H9 (cell line): ENCODE measurements at places on chromosomes 1 and 21.

GRCh38 chr1:214006845-214007244 lies 19.1 kb downstream of the PROX1 start:
- DNase-seq, result no peak

- DNase-seq, result peak; percentile 79
These were observed at the start of gene HLCS for GRCh38 chr21:36966066-36966820. Gene HLCS (minus strand): TSS chr21:36966669. CDS start chr21:36966638, 31 bp downstream.

DNA sequence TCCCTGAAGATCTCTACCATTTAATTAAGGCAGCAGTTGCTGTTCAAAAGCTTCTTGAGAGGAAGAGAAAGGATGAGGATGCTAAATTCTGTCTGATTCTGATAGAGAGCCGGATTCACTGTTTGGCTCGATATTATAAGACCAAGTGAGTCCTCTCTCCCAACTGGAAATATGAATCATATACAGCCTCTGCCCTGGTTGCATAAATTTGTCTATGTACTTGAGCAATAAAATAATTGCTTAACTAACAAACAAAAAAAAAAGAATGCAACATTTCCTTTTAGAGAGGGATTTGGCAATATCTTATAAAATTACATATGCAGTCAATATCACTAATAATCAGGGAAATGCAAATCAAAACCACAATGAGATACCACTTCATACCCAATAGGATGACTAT lies 26.8 kb downstream of the ALDH9A1 start:
- no peak for DNase-seq

DNA sequence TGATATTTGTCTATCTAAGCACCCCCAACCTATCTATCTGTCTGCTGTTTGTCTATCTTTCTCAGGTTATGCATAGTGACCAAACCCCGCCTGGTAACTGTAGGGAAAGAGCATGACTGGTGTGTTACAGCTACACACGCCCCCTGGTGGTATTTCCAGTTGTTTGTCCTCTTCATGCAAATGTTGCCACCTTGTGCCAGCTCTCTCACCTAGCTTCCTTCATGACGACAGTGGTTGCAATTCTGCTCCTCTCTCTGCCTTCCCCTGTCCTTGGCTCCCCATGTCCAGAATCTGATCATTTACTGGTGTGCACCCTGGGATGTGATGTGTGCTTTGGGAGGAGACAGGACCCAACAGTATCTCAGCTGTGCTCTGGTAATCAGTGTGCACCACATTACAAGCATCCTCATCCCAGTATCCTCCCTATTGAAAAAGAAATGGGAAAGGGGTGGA lies 8.1 kb upstream of the INKA2 start:
- peak; percentile 80 for DNase-seq

DNA sequence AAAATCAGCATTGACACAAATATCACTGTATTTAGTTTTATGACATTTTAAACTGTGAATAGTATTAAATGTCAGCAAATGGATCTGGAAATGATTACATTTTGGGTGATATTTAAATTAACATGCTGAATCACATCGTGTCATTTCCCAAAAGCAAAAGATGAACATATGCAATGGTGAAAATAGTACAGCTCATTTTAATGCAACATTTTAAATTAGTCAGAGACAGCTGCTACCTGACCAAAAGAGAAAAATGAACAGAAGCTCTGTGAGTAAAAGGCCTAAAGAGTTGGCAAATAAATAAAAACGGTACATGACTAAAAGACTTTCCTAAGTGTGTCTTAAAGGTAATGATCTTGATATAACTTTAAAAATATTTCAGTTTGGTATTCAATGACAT lies 86.0 kb upstream of the GNG4 start:
- no peak for DNase-seq

GRCh38 chr1:212782422-212783154 lies 9.0 kb downstream of the NSL1 start:
- DNase-seq, result no peak

GRCh38 chr1:54317084-54317483 lies 89.1 kb downstream of the SSBP3 start:
- DNase-seq, result no peak

GRCh38 chr1:186569856-186570255 lies 108.9 kb upstream of the PDC start:
- DNase-seq, result no peak

- peak; percentile 68 for DNase-seq
These were observed at the start of gene ABCG1 for GRCh38 chr21:42218836-42219605. Gene ABCG1 (plus strand): TSS chr21:42219140. CDS start chr21:42219263, 123 bp downstream.

DNA sequence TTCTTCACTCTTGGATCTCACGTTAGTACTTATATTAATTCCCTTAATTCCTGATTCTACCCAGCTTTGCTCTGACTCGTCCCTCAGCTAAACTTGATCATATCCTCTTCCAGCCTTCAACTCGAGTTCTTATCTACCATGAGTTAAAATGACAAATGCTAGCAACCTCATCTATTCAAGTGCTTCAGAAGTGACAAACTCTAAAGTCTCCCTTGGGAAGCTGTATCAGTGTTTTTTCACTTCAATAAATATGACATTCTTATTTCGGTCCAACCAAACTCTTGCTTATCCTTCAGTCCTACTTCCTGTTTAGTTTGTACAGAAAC lies 75.3 kb downstream of the FOXJ3 start:
- no peak for DNase-seq

GRCh38 chr1:217095050-217095622 lies 371.9 kb upstream of the ESRRG start:
- no peak for DNase-seq

DNA sequence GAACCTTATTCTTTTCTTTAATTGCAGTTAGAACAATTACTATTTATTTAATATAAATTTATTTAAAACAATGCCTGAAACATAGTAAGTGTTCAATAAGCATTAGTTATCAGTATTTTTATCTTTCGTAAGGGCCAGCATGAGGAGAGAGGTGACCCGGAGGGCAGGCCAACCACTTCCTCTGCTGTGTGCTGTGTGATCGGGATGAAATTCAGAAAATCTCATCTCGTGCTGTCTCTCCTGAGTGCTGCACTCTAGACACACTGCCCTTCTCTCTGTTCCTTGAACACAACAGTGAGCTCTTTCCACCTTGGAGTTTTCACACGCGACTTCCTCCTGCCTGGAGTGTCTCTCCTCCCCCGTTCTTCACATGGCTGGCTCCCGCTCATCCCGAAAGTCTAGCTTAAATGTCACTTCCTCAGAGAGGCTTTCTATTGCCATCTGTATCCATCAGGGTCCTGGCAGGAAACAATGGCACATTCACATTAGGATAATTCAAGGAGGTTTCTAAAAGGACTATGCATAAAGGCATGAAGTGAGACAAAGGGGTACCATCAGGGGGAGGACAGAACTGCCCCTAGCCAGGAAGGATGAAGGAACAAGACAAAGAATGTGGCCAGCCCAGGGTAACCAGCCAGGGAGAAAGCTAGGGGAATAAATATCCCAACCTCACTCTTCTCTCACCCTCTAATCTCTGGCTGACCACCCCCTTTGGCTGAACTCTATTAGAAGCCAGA lies 142.6 kb upstream of the GJB5 start:
- no peak for DNase-seq

- DNase-seq, result no peak
These were observed 101.3 kb downstream of the PLPPR4 start for GRCh38 chr1:99365545-99365944.

DNA sequence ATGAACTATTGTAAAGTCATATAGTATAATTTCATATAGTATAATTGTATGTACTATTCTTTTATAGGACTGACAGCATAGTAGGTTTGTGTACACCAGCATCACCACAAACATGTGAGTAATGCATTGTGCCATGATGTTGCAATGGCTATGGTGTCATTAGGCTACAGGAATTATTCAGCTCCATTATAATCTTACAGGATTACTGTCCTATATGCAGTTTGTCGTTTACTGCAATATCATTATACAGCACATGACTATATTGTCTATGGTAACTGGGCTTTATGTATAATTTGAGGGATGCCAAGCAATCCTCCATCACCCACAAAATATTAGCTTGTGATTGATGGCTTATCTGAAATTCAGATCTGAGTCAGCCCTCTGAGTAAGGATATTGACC lies 54.2 kb upstream of the PBX1 start:
- DNase-seq, result no peak

DNA sequence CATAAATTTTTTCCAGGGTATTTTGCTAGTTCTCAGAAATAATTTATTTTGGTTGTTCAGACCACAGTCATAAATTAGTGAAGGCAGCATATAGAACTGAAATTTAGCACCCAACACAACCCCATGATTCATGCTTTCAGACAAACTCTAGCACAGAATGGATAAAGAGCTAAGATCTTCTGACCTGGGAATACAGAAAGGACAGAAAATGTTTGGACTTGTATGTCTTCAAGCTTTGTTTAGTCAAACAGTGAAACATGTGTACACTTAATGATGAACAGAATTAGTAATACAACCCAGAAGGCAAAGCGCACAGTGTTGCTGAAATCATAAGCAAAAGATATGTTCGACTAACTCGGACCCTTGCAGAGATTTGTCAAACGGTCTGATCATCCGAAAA lies 205.6 kb downstream of the APP start:
- DNase-seq, result no peak

DNA sequence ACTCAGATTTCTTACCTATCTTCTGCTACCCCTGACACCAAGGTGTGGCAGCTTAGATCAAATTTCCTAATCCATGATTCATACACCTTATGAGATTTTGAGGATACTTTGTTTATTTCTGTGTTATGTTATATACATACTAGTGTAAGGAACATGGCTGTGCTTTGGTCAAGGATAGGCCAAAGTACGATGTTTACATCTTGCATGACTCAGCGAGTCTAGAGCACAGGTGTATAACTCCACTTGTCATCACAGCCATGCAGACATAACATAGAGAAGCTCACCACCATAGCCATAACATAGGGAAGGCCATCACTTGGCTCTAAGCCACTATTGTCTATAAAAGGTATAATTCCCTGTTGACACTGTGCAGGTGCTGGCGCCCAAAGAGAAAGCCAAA lies 61.2 kb downstream of the GBP6 start:
- no peak for DNase-seq

DNA sequence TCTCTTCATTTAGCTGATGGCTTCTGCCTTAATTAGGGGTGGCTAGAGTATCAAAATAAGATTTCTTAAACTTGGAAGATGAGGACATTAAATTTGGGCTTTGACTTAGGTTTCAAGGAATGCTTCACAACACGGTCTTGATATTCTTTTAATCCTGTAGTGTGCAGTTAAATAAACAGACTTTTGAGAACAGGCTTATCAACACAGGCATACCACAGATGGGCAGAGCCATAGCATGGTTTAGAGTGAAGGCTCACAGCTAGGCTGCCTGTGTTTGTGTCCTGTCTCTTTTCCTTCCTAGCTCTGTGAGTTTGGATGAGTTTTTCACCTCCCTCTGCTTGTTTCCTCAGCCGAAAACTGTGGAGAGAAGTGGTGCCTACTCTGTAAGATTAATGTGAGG lies 102.3 kb upstream of the IPO9 start:
- no peak for DNase-seq

GRCh38 chr1:40067023-40067422 lies 26.5 kb downstream of the CAP1 start:
- DNase-seq, result no peak

DNA sequence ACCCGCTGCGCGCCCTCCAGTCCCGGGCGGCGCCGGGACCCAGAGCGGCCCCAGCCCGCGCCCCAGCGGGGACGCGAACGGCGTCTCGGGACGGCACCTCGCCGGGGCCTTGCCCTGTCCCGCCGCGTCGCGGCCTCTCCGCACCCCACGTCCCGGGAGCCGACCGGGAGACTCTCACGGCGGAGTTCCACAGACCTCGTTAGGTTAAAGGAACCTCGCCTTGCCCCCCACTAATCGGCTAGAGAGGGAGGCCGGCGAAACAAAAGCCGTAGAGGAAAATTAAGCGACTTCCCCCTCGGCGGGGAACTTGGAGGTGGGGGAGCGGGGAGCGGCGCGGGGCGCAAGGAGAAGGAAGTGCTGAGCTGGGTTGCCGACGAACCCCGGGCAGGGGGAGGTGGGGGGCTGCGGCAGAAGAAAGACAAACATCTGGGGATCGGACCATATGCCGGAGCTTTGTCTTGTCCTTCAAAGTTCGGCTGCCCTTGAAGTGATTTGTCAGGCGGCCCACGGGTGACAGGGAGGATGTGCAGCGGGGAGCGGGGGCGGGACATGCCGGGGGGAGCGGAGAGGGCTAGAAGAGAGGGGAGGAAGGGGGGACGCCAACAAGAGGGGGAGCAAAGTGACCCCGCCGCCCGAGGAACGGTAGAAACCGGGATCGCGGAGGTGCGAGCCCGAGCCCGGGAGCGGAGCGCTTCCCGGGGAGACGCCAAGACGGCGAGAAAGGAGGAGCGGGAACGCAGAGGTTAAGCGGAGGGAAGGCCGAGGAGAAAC lies 120.0 kb upstream of the RRP15 start:
- peak; percentile 65 for DNase-seq

GRCh38 chr1:210332233-210332632 lies 3.5 kb downstream of the HHAT start:
- DNase-seq, result no peak

- no peak for DNase-seq
These were observed 12.6 kb downstream of the S100A11 start for GRCh38 chr1:152024223-152024622.

DNA sequence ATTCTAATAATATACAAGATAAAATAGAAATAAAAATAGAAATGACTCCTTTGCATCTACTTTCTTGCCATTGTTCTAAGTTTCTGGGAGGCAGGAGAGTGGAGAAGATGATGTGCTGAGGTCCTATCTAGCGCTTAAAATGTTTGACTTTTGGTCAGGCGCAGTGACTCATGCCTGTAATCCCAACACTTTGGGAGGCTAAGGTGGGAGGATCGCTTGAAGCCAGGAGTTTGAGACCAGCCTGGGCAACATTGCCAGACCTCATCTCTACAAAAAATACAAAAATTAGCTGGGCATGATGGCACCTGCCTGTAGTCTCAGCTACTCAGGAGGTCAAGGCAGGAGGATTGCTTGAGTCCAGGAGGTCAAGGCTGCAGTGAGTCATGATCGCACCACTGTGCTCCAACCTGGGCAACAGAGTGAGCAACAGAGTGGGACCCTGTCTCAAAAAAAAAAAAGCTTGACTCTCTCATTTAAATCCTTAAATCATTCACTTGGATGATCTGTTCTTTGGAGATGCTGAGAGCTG lies 24.2 kb upstream of the SLC45A1 start:
- no peak for DNase-seq

DNA sequence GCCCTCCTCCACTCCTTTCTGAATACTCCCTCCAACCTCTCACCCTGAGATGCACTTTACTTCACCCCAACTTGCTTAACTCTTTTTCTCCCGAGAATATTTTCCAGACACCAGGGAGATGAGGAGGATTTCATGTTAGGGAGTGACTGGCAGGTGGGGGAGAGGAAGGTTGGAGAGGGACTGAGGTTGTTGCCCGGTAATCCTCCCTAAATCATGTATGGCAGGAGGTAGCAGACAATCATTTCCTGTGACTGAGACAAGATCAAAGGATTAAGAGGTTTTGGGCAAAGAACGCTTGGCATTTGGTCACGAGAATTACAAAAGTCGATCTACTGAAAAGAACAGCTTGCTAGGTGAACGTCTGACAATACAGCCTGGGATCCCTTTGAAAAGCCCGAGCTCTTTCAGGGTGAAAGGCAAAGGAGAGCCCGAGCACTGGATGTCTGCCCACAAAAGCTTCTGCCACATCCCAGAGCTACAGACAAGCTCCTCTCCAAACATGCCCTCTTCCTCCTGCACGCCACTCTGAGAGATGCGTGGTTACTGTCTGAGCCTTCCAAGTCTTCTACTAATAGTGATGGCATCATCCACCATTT lies 154.1 kb downstream of the DAB1 start:
- no peak for DNase-seq

GRCh38 chr1:187460093-187460492 lies 631.3 kb downstream of the PLA2G4A start:
- DNase-seq, result no peak

GRCh38 chr1:31335007-31335406 lies 37.9 kb downstream of the FABP3 start:
- DNase-seq, result no peak
